ENCODE measurements at places on chromosomes 6 and 20. TPM values are rescaled to one million over a fixed set of nuclear protein-coding genes. Genes with fewer than 3 reads are reported as not detected.

Gene CD40
- 0.62 TPM for total RNA-seq

Gene RAD21L1
- total RNA-seq, result not detected

Gene ULBP3
- total RNA-seq, result 6.2 TPM

Gene PPP1R16B
- total RNA-seq, result 12.9 TPM

Gene SLC35D3
- not detected for total RNA-seq

Gene MTHFD1L
- total RNA-seq, result 18.4 TPM

Gene BIRC7
- not detected for total RNA-seq

Gene TUBB2B
- 4,324 TPM for total RNA-seq

Gene BPIFA1
- total RNA-seq, result not detected

Gene POPDC3
- not detected for total RNA-seq

Gene CRISP3
- total RNA-seq, result 0.16 TPM

Gene SLC25A27
- 30.7 TPM for total RNA-seq

Gene SYS1
- total RNA-seq, result 23.4 TPM

Gene INSM1
- total RNA-seq, result 15.9 TPM

Gene CCN2
- 6.9 TPM for total RNA-seq

Gene OOEP
- total RNA-seq, result not detected

Gene QRSL1
- 19.7 TPM for total RNA-seq

Gene CBLN4
- total RNA-seq, result 1.9 TPM

Gene PTK7
- total RNA-seq, result 26.0 TPM

Gene DPPA5
- not detected for total RNA-seq

Gene LY6G6F
- not detected for total RNA-seq

Gene PPT2
- 15.1 TPM for total RNA-seq
